ENCODE measurements at places on chromosomes 12 and 14.
A peak's percentile ranks its signal among the peaks of the same experiment; 100 is the strongest.

DNA sequence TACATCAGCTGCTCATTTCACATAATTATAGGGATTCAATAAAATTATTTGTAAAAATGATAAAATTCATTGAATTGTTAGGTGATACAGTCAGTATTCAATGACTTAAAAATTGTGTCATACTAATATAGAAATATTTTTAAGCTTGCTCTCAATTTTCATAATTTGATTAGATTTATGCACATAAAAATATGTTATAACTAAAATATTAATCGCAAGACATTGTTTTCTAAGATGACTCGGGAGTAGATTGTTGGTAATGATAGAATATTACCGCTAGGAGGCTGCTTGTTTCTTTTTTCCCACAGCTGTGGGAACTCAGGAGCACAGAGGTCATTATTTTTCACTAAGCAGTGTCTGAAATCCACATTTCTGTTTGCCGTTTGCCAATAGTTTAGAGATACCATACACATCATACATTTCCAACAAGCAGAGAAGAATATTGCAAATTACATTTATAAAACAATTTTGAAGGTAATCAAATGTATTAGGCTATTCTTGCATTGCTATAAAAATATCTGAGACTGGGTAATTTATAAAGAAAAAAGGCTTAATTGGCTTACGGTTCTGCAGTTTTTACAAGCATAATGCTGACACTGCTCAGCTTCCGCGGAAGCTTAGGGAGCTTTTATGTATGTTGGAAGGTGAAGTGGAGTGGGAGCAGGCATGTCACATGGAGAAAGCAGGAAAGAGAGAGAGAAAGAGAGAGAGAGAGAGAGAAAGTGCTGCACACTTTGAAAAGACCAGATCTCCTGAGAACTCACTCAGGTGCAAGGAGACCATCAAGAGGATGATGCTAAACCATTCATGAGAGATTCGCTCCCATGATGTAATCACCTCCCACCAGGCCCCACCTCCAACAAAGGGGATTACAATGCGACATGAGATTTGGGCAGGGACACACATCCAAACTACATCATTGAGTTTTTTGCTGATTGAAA is 9.2 kb downstream of the CD69 start:
- peak; percentile 60 for DNase-seq

DNA sequence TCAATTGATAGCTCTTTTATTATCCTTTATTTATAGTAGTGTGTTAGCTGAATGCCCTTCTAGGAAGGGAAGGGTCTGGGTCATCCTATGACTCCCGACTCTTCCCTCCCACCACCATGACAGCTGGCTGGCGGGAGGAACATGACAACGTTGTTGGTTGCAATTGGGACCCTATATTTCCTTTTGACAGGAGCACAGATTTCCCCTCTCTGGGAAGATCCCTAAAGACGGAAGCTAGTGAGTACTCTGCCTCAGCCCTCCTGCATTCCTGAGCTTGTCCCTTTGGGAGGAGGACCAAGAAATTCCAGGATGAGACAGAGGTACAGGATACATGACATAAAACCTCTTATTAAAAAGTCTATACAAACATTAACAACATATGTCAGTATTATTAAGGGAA is 485.4 kb downstream of the NAV3 start:
- DNase-seq: no peak

- DNase-seq: no peak
These were observed 23.8 kb upstream of the MBIP start for GRCh38 chr14:36344211-36344610.

DNA sequence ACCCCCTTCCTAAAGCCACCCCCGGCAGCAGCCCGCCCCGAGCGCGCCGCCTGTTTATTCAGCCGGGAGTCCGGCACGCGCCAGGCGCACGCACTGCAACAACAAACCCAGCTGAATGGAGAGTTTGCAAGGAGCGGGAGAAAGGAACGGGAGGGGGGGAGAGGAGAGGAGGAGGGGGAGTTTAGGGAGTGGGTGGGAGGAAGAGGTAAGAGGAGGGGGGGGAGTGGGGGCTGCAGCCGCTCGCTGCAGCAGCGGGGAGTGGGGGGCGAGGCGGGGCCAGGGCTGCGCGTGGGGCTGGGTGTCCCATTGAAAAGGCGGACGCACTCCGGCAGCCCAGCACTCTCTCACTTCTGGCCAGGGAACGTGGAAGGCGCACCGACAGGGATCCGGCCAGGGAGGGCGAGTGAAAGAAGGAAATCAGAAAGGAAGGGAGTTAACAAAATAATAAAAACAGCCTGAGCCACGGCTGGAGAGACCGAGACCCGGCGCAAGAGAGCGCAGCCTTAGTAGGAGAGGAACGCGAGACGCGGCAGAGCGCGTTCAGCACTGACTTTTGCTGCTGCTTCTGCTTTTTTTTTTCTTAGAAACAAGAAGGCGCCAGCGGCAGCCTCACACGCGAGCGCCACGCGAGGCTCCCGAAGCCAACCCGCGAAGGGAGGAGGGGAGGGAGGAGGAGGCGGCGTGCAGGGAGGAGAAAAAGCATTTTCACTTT is at the start of gene ASCL1:
Gene ASCL1 (plus strand): TSS at position 336 of the 712 bp plus-strand sequence. CDS start 571 bp downstream, outside the sequence.
- no peak for DNase-seq

- no peak for DNase-seq
These were observed 23.3 kb downstream of the RTRAF start for GRCh38 chr14:52012635-52013034.

DNA sequence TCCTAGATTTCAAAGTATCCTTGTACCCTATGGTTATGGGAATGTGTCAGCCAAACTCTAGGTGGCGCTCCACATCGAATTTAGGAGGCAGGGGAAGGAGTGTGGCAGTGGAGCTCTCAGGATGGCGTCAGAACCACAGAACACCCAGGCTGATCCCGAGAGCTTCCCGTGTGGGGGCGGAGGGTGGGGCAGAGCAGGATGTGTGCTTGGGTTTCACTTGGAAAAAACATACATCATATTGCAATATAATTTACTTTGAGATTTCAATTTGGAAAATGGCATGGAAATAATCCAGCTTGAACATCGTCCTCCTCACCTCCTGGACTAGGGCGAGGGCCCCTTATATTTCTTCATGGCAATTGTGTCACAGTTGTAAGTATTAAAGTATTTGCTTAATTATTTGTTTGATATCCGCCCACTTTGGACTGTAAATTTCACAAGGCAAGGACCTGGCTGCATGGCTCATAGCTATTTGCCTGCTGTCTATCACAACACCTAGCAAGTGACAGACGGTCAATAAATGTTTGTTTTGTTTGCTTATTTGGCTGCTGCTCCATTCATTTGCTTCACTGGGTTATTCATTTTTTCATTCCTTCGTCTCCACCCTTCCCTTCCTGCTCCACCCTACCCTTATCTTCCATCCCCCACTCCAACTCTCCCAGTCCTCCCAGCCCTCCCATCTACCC is 221.5 kb upstream of the HMGA2 start:
- DNase-seq: peak; percentile 75

All from hematopoietic multipotent progenitor cell treated with erythropoietin and hydrocortisone succinate and interleukin-3 and kit ligand, for 8 days (in vitro differentiated cells).